ENCODE measurements at places on chromosomes 3 and 15. TPM values are rescaled to one million over a fixed set of nuclear protein-coding genes. Genes with fewer than 3 reads are reported as not detected.

Gene FYCO1
- polyA plus RNA-seq: 21.1 TPM

Gene GPR62
- polyA plus RNA-seq: not detected

Gene MYRIP
- 4.1 TPM for polyA plus RNA-seq

Gene AGBL1
- polyA plus RNA-seq: not detected

Gene RGMA
- polyA plus RNA-seq: 15.2 TPM

Gene MFN1
- polyA plus RNA-seq: 31.3 TPM

Gene ECE2
- polyA plus RNA-seq: 0.04 TPM

Gene TM2D3
- 38.2 TPM for polyA plus RNA-seq

Gene CASR
- 0.19 TPM for polyA plus RNA-seq

Gene CATSPER2
- polyA plus RNA-seq: 29.7 TPM

Gene PLA2G4B
- polyA plus RNA-seq: 4.6 TPM

Gene SLC22A14
- polyA plus RNA-seq: not detected

Gene REC114
- polyA plus RNA-seq: not detected

Gene PPP2R3A
- 4.7 TPM for polyA plus RNA-seq

Gene CCR8
- not detected for polyA plus RNA-seq

Gene SLC24A5
- not detected for polyA plus RNA-seq

Gene C3orf33
- polyA plus RNA-seq: 10.3 TPM

Gene SLC27A2
- polyA plus RNA-seq: 4.3 TPM

Gene PLEKHO2
- polyA plus RNA-seq: 9.2 TPM

Gene TGFBR2
- polyA plus RNA-seq: 6.0 TPM

Gene ROPN1
- not detected for polyA plus RNA-seq

Gene NRG4
- polyA plus RNA-seq: 0.92 TPM

Gene U2SURP
- polyA plus RNA-seq: 92.0 TPM

Gene TRIM69
- polyA plus RNA-seq: 8.1 TPM

Gene ACP3
- 1.1 TPM for polyA plus RNA-seq

Gene CACNA1D
- polyA plus RNA-seq: 133 TPM

Gene GATA2
- 15.2 TPM for polyA plus RNA-seq

Gene APOD
- polyA plus RNA-seq: 9.4 TPM

Gene SERPINI2
- polyA plus RNA-seq: not detected

Gene ADAMTSL3
- 0.27 TPM for polyA plus RNA-seq

Gene ITGA11
- 0.99 TPM for polyA plus RNA-seq

Gene ATP13A4
- polyA plus RNA-seq: 41.2 TPM

Gene SNAP23
- 39.6 TPM for polyA plus RNA-seq

Gene LRRK1
- polyA plus RNA-seq: 9.4 TPM

Gene DPPA2
- not detected for polyA plus RNA-seq

Gene CFAP100
- not detected for polyA plus RNA-seq

Gene SKOR1
- polyA plus RNA-seq: 0.27 TPM

Gene NR1D2
- polyA plus RNA-seq: 9.8 TPM

Gene TNNC1
- 110 TPM for polyA plus RNA-seq

Gene SLC22A13
- polyA plus RNA-seq: not detected

Gene RETNLB
- polyA plus RNA-seq: not detected

Gene LRRC2
- not detected for polyA plus RNA-seq

Gene TJP1
- polyA plus RNA-seq: 61.8 TPM

Gene JAGN1
- polyA plus RNA-seq: 54.9 TPM

Gene HYPK
- 4.9 TPM for polyA plus RNA-seq

Gene STRIT1
- 0.18 TPM for polyA plus RNA-seq

Gene CHDH
- polyA plus RNA-seq: 2.2 TPM

Gene GPR149
- polyA plus RNA-seq: 0.21 TPM

Gene TAGLN3
- not detected for polyA plus RNA-seq

Gene DUOXA1
- polyA plus RNA-seq: 0.18 TPM

Gene LHFPL4
- not detected for polyA plus RNA-seq

Gene XYLB
- polyA plus RNA-seq: 6.9 TPM

Gene EBLN2
- polyA plus RNA-seq: not detected

Gene MYO5C
- 3.1 TPM for polyA plus RNA-seq
